Hematopoietic multipotent progenitor cell treated with erythropoietin and hydrocortisone succinate and interleukin-3 and kit ligand, for 8 days (in vitro differentiated cells): ENCODE measurements at places on chromosomes 2 and 18.

- no peak for DNase-seq
These were observed 123.2 kb downstream of the CAPN13 start for GRCh38 chr2:30684026-30684425.

GRCh38 chr2:15042801-15043217, 410.3 kb downstream of the LRATD1 start:
- no peak for DNase-seq

DNA sequence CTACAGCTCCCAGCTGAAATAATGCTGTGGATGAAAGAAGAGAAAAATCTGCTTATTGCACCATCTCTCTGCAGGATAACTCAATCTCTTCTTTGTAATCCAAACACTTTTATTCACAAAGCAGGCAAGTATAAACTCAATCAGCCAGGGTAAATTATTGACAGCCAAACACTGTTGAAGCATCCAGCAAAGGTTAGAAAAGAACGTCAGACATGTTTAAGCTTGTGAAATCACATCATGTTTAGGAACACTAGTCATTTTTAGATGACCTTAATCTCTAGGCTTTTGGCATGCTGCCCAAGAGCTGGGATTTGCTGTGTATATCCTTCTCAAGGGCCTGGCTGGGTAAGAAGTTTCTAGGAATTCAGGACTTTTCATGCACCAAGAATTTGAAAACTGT, 1148.1 kb upstream of the FANCL start:
- no peak for DNase-seq

- DNase-seq: no peak
These were observed 4.9 kb upstream of the GATA6 start for GRCh38 chr18:22164337-22165048.

- no peak for DNase-seq
These were observed 139.2 kb downstream of the GLI2 start for GRCh38 chr2:120874888-120875275.

- no peak for DNase-seq
These were observed 352.3 kb downstream of the PARD3B start for GRCh38 chr2:204897561-204897960.

GRCh38 chr2:147141930-147142329, 702.9 kb upstream of the ACVR2A start:
- no peak for DNase-seq

DNA sequence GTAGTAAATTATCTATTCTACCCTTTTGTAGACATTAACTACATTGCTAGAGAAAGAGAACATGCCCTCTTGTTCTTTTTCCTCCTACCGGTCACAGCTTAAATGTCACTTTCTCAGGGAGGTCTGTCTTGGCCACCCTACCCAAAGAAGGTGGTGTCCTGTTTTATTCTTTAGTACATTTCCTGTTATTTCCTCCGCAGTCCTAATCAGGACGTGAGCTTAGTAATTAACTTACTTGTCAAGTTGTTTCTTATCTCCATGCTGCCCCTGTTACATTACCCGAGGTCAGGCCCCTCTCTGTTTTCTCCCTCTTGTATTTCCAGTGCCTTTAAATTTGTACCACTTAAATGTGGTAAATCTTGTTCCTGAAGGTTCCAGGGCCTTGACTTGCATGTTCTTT, 73.7 kb upstream of the RMDN2 start:
- peak; percentile 14 for DNase-seq

DNA sequence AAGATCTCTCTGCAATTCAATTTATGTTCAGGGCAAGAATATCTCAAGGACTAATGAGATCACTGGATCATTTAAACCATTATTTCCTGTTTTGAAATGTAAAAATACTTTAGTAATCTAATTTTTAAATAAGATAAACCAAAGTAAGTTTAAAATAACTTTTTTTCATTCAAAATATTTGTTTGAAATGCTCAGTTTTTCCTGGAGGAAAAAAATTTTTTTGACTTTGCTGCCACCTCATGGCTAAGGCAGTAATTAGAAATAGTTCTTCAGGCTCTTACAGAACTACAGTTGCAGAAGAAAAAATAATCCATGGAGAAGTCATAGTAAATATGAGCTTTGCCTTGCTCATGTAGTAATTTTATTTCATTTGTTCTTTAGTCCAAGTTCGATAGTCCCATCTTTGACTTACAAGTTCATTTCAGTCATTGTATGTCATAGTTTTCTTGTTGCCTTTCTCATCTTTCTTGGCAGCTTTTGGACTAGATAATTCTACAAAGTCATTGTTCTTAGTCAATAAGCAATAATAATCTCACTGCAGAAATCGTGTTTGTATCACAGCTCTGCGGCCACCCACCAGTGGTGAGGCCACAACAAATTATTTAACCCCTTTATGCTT, 127.4 kb downstream of the DPP4 start:
- DNase-seq: peak; percentile 41

DNA sequence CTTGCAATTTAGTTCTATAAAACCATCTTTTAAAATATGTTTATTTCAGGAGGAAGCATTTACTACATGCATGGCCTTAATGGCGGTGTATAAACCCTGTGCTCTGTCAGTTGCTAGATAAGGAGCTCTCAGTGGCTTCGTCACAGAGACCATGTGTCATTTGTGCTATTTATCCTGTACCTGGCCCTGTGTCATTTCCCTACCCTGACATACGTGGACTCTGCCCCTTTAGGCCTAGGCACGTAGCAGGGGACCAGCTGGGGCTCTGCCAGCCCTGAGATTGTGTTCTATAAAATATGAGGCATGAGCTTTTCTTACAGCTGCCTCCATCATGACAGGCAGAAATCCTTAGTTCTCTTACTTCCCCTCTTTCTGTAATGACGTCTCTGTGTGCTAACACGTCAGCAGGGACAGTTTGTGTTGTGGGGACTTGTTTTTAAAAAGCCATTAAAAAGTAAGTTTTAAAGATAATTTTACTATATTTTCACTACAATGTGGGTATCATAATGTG, 88.0 kb downstream of the ITGB1BP1 start:
- DNase-seq: peak; percentile 22

DNA sequence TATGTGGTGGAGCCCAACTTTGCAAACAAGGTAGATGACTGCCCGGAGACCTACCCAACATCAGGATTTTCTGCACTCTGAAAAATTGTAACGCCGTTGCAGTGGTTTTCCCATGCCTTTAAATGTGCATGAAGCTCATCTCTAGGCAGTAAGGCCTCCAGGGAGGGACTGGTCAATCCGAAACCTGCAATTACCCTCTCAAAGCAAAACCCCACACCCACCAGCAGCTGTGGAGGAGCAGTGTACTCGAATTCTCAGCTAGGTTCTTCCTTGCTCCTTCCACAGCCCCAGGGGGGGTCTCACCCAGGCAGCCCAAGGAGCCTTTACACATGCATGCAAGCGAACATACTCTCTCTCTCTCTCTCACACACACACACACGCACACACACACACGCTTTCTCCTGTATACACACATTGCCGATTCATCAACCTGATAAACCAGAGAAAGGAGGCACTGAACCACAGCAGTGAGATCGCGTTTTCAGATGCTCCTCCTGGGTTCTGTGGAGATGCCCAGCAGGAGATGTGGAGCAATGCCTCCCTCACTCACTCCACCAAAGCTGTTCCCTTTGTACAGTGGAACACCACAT, 109.2 kb downstream of the VIT start:
- DNase-seq: no peak

DNA sequence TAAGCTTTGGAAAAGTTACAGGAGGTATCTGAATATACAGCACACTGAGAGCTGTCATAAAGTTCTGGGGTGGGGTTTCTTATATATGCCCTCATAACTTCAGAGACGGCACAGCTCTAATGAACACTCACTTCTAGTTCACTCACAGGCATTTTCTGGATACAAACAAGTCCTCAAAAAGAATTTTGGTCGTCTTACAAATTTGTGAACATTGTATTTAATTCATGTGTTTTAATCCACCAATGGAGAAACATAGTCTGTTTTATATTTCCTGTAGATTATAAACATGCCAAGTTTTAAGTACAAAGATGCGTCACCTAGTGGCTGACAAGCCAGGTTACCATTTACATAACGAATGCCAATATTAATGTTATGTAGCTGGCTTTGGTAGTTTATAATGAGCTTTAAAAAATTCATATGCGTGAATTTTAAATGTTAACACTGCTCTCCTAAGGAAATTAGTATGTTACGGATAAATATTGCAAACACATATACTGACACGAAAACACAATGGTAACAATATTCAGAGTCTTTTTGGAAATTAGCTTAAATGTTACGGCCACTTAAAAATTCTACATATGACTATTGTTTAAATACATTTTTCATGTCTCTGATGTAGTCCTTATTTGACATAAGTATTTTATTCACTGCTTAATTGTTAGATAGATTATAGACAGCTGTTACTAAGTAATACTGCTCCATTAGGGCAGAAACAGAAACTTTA, 2.5 kb downstream of the COL3A1 start:
- no peak for DNase-seq

- DNase-seq: no peak
These were observed 161.2 kb upstream of the XIRP2 start for GRCh38 chr2:166727095-166727494.

DNA sequence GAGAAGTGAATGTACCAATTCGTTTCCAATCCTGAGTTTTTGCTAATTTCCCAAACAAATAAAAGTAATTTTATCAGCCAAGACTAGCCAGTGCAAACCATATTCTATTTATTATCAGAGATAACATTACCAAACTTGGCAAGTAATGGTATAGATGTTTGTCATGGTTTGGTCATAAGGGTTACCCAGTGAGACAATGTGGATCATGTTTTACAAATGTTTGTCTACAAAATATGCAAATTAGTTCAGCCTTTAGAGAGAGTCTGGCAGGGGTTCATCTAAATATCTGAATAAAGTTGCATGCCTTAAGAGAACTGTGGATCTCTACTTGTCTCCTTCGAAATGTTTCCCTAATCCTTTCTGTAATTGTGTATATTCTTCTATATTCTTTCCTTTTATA, 152.2 kb downstream of the KCNH7 start:
- DNase-seq: no peak

DNA sequence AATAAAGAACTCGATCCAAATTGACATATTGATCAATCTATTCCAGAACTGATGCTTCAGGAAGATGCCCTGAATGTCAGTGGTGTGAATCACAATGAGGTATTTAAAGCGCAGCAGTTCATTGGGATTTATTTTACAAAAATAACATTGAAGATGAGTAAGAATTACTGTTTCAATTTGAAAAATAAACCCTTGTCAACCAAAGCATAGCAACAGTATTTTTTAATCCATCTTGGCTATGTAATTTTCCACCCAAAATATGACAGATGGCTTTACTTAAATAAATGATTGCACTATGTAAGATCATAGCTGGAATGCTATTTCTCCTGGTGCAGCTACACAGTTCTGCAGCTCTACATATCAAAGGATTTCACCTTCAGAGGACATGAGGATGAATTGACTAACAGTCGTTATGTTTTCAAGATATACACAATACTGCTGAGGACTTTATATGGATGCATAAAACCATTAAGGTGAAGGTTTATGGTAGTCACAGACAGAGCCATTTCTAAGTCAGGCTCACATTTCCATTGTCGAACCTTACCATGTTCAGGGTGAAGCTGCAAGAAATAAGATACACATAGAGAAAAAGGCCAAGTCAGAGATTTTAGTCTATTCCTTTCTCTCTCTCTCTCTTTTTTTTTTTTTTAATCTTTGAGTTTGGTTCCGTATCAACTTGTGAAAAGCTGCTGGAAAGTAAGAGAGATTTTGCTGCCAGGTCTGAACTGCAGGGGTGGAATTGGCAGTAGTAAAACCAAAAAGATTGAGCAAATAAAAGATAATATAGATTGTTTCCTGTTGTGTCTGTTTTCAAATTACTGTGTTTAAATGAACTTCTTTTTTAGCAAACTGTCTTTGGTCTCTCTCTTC, 398.0 kb upstream of the CDH20 start:
- no peak for DNase-seq

- DNase-seq: no peak
These were observed 3.5 kb downstream of the OSBPL6 start for GRCh38 chr2:178197791-178198190.

DNA sequence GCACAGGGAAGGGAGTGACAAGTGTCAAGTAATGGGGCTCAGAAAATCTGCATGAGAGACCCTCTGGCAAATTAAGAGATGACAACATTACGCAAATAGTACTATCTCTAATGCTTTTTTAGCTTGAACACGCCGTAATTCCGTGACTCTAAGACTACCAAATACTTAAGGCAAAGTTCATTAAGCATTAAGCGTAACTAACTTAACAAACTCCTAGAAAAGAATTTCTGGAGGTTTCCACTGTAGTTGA, 1.2 kb downstream of the APOB start:
- DNase-seq: no peak

GRCh38 chr2:28377984-28378678, 14.5 kb upstream of the FOSL2 start:
- DNase-seq: peak; percentile 76

DNA sequence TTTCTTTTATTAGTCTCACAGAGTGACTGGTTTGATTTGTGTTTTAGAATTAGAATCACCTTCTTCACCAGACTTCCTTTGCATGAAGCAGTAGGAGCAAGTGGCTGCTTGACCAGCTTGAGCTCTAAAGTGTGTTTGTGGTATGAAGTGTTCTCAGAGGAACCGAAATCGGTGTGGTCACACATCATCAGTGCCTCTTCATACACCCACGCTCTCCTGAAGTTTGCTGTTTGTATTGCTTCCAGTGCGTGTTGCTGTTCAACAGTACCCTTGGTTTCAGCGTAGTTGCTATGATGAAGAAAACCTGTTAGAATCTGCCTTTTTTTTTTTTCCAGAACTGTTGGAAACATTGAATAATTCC, 77.9 kb downstream of the LIMS1 start:
- DNase-seq: no peak

DNA sequence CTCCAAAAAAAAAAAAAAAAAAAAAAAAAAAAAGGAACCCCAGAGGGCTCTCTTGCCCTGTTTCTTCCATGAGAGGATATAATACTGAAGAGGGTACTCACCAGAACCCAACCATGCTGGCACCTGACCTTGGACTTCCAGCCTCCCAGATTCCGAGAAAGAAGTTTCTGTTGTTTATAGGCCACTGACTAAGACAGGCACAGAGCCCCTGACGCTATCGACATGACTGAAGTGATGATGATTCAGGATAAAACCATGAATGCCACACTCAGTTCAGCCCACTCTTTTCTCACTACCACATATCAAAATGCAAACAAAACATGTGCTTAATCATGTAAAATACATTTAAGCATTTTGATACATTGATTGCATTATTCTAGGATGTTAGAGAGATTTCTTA, 66.1 kb upstream of the CDCA7 start:
- no peak for DNase-seq

- no peak for DNase-seq
These were observed 48.5 kb downstream of the TPO start for GRCh38 chr2:1461507-1462390.

GRCh38 chr18:48977914-48978313, 27.1 kb upstream of the SMAD7 start:
- DNase-seq: no peak
